Progenitor cell of endocrine pancreas (in vitro differentiated cells): ENCODE measurements at places on chromosomes 1 and 21.

- no peak for DNase-seq
These were observed 158.9 kb upstream of the COL11A1 start for GRCh38 chr1:103267266-103267665.

DNA sequence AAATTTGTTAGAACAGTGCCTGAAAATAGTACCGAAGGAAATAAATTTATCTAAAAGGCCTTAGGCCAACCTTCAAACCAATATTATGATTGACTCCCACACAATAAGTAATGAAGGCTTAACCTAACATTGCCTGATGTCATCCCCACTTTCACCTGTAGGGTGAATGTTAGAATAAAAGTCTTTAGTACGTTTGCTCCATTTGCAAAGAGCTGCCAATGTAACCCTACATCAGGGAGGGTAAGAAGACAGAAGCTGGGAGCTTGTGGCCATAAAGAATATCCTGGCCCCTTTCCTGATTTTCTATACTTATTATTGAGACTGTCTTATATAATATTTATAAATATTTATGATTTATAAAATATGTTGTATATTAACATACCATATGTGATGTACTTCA, 661.8 kb upstream of the CXADR start:
- no peak for DNase-seq

DNA sequence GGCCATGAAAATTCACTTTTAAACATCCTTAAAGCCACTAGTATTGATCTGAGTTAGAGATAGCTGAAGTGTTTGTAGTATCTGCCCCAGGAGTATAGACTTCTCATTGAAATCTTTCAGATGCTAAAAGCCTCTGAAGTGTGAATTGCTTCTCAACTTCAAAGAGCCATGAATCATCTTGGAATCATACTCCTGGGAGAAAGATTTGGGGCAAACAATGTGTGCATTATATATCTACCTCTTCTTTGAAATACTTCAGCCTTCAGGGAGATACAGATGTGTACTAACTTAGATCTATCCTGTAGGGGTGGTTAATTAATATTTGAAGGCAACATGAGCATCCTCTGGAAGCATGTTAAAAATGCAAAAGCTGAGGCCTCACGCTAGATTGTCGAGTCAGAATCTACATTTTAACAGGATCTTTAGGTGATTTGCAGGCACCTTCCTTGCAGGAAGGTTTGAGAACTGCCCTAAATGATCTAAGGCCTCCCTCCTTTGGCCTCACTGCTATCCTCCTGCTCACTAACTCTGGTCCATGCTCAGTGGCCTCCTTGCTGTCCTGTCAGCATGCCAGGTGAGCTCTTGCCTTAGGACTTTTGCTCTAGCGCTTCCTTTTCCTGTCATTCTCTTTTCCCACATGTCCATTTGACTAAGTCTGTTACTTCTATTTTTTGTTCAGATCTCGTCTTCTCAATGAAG, 6.0 kb upstream of the SCYL3 start:
- DNase-seq = no peak

GRCh38 chr1:202571719-202572339, 138.4 kb downstream of the SYT2 start:
- no peak for DNase-seq

DNA sequence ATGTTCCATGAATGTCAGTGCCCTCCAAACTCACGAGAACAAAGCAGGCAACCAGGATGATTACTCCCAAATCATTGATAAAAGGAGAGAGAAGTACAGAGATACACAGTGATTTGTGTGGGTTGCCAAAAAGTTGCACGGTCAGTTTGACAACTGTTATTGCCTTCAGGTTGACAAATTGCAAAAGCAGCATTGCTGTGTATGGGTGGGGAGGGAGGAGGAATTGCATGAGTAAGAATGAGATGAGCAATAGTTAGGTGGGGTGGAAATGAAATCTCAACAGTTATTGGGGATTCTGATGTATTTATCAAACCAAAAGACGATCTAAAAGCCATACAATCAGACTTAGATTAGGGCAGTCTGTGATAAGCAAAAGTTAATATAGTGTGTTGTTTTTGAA, 93.7 kb downstream of the NTMT2 start:
- DNase-seq = no peak

GRCh38 chr1:219143735-219144134, 29.9 kb upstream of the LYPLAL1 start:
- no peak for DNase-seq

DNA sequence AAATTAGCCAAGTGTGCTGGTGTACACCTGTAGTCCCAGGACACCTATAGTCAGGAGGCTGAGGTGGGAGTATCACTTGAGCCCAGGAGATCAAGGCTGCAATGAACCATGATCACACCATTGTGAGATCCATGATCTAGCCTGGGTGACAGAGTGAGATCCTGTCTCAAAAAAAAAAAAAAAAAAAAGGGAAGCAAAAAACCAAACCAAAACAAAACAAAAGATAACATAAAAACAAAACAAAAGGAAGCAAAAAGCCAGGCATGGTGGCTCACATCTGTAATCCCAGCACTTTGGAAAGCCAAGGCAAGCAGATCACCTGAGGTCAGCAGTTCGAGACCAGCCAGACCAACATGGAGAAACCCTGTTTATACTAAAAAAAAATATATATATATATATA, 9.4 kb upstream of the AKR1A1 start:
- DNase-seq = no peak

DNA sequence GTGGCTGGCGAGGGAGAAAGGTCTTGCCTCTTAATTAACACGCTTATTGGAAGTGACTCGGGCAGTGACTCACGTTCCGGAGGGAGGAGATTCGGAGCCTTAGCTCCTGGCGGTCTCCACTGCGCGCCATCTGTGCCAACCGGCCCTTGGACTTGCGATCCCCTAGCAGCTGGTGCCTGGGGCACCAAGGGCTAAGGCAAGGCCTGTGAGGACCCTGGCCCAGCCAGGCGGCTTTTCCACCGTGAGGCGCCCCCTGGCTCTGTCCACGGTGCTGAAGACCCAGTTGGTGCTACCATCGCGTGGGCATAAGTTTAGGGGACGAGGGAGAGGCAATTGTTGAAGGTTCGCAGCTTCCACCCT, 1.3 kb upstream of the SYT6 start:
- peak; percentile 74 for DNase-seq

GRCh38 chr1:198809247-198809646, 170.4 kb downstream of the PTPRC start:
- no peak for DNase-seq

GRCh38 chr1:162283657-162284056, 93.0 kb downstream of the SPATA46 start:
- no peak for DNase-seq

- DNase-seq = no peak
These were observed 145.5 kb downstream of the TIAM1 start for GRCh38 chr21:31198575-31198974.

DNA sequence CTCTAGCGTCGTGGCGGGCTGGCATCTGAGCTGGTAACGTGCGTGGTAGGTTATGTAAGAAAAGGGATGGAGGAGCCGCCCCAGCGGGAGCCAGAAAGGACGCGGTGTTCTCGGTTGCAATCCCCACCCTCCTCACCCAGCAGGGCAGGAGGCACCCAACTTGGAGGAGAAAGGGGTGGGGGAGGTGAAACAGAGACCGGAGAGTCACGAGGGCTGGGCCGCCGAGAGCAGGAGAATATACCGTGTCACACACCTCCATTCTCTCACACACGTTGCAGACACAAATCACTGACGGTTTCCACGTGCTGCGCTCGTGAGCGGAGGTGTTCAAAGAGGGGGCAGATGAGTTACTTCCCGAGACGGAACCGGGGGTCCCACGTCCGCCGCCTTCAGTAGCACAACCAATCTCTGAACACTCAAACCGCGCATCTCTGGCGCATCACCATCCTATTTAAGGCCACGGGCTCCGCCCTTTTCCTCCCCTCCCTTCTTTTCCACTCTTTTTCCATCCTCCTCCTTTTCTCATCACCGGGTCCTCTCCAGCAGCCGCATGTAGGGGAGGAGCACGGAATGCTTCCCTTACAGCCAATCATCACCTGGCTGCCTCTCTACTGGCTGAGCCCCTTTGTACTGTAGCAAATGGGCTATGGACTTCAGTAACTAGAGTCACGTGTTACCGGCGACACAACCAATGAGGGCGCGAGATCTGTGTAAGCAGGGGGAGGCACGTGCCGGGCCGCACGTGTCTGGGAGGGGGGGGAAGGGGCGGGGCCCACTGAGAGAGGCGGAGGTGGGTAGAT, at the start of gene CIART:
Gene CIART, plus strand, starts transcription at position 797 of the 800 bp plus-strand sequence. CDS start 714 bp downstream, outside the sequence.
- DNase-seq = peak; percentile 43

GRCh38 chr1:246187834-246188372, 319.2 kb downstream of the SMYD3 start:
- no peak for DNase-seq

GRCh38 chr21:40616377-40616704, 230.6 kb downstream of the DSCAM start:
- DNase-seq = no peak

DNA sequence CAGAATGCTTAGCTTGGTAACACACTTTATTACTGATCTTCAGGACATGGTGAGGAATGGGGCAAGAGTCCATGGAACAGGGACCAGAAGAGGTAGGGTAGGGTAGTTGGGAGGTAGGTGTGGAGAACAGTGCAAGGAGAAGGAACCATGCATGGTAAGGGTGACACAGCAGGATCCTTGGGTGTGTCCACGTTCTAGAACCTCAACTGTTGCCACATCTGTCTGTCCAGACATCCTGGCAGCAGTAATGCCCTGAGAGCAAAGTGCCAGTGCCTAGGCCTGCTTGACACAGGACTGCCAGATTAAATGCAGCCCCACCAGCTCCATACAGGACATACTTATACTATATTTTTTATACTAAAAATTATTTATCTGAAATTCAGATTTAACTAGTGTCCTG, 13.9 kb downstream of the DMAP1 start:
- no peak for DNase-seq

DNA sequence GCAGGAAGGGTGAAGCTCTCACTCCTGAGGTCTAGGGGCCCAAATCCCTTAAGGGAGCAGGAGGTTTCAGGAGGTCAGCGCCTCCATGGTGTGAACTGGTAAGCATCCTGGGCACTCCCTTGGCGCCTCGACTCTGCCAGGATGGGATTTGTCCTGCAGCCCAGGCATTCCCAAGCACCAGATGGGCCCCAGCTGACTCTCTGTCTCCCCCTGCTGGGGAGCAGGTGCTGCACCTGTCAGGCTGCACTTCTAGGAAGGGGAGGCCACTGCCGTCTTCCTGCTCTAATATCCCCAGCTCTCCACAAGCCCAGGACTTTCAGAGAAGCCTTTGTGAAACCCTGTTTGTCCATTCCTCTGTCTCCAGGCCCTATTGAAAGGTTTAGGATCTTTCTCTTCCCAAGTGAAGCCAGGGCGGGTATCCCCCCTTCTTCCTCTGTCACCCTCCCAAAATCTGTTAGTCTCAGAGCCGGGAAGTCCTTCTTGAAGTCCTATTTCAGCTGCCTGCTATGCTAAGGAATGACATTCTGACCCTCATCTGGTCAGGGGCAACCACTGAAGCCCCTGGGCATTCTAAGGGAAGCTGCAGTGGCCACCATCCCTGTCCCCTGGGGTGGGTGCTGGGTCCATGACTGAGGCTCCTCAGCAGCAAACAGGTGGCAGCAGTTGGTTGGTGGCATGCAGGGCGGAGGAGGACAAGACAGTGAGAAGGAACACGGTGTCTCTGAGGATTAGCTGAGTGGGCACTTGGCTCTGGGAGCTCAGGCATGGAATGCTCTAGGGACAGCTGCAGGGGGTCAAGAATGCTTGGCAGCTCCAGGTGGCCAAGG, 3.2 kb downstream of the MYBPH start:
- DNase-seq = peak; percentile 59
